ENCODE measurements at places on chromosomes 7 and 10.

- DNase-seq, result no peak
Measured at GRCh38 chr7:116075351-116076145, 45.0 kb upstream of the TFEC start.

- peak; percentile 74 for DNase-seq
Measured at GRCh38 chr7:30740417-30741181, 11.3 kb upstream of the INMT start.

GRCh38 chr10:35000936-35001335 lies 89.2 kb downstream of the CUL2 start:
- DNase-seq, result no peak

DNA sequence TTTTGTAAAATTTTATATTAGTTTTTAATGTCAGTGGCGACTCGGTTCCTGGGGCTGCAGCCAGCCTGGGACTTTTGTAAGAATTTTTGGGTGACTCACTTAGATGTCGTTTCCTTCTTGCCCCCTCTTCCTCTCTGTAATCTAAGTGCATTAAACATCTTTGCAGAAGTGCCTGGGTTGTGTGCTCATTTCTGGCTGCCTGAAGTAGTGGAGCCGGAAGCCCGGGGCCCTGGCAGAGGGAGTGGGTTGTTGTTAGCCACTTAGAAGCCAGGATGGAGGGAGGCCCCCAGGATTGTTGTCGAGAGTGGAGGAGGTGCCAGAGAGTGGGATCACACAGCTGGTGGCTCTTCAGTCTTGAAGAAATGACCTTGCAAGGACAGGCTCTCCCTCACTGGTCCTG lies 11.0 kb upstream of the TRIM8 start:
- peak; percentile 56 for DNase-seq

DNA sequence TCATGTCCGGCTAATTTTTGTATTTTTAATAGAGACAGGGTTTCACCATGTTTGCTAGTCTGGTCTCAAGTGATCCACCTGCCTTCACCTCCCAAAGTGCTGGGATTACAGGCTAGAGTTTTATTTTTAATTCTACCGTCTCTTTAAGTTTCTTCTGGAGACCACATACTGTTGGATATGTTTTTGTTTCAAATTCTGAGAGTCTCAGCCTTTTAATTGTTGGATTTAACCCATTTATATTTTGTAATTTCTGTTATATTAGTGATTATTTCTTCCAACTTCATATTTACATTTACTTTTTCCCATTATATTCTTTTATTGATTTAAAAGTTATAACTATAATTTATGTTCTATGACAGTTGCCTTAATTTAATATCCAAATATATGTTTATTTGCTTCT lies 139.4 kb downstream of the BMS1 start:
- DNase-seq, result no peak

DNA sequence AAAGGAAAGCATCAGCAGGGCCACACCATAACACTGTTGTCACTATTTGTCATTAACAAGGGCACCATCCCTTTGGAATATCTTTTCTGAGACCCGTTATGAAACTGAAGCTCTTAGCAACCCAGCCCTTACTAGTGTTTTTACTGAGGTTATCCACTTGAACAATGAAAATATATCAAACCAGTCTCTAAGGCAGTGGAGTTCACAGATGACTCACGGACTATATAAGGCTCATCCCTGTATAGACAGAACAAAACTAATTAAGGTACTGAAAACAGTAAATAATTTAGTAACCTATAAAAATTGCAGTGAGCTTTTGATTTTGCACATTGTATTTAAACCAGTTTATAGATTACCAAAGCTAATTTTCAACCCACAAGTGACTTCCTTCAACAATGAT lies 196.0 kb downstream of the ELAPOR2 start:
- DNase-seq, result no peak

DNA sequence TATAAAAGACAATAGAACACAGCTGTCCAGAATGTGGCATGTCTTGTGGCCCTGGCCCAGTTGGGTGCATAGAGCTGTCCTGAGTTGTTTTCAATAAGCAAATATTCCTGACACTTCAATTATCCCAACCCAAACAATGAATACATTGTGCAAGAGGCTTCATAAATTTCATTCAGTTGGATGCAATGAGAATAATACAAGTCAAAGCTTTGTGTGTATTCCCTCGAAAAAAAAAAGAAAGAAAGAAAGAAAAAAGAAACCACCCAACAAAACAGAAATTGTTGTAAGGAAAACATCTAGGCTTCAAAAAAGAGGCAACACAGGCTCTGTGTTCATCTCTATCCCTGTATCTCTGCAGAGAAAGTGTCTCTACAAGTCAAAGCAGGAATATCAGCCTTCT lies 138.7 kb upstream of the ADO start:
- no peak for DNase-seq

DNA sequence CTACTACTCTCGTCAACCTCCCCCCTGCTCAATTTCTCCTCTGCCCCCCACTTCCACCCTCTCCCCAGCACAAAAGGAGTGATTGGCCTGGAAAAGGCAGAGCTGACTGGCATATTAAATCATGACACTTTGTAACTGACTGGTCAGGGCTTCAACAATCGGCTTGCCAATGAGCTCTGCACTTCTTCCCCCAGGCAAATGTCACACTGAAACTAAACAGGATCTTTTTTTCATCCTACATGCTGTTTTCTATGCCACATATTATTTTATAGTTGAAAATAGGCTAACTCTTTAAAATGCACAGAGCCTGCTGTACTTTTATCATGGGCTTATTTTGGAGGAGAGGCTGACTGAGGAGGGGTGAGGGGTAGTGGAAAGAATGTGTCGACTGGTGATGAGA lies 295.2 kb downstream of the TCF7L2 start:
- DNase-seq, result no peak

- DNase-seq, result no peak
Measured at GRCh38 chr10:80520661-80521470, 16.8 kb upstream of the SH2D4B start.

DNA sequence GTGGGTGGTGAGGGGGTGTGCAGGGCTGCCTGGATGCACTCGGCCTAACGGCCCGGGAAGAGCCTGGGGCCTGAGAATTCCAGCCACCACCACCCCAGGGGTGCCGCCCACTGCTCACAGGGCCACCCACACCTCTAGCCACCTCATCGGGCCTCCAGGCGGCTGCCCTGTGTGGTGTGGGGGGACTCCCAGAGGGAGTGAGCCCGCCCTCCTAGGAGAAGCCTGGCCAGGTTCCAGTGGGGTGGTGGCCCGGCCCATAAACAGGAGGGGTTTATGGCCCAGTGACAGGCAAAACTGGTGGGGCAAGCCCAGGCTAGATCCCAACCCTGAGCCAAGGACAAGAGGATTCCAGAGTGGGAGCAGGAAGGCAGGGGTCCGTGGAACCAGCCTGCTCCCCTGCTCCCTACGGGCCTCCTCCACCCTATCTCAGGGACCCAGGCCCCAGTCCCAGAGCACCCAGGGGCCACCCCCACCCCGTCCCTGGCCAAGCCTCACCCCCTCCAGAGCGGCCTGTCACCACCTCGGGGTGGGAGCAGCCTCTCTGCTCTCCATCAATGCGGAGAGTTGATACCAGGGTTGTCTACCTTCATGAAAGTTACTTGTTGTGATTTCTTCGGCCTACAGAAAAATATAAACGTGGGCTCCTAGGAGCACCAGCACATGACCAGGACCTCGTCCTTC lies 20.2 kb upstream of the PDGFA start:
- DNase-seq, result no peak

DNA sequence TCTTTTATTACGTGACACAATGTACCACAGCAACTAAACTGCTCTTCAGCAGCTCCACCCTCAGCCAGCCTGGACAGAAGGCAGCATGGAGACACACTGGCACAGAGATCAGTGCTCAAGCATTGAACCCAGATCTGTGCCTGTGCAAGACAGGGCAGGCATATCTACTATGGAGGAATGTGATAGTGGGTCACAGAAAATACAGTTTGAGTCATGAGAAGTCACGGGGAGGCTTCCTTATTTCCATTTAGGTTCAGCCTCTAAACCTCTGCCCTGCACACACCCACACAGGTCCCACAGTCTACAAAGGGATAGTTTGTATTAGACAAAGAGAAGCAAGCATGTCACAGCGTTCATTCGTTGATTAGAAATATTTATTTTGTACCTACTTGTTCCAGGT lies 187.4 kb upstream of the AGR3 start:
- DNase-seq, result no peak

GRCh38 chr10:46175296-46175695 lies 111.5 kb upstream of the ANTXRL start:
- no peak for DNase-seq

- DNase-seq, result no peak
Measured at GRCh38 chr7:151382079-151382885, 27.6 kb downstream of the WDR86 start.

- DNase-seq, result no peak
Measured at GRCh38 chr10:47239211-47239610, 60.8 kb upstream of the GDF10 start.

DNA sequence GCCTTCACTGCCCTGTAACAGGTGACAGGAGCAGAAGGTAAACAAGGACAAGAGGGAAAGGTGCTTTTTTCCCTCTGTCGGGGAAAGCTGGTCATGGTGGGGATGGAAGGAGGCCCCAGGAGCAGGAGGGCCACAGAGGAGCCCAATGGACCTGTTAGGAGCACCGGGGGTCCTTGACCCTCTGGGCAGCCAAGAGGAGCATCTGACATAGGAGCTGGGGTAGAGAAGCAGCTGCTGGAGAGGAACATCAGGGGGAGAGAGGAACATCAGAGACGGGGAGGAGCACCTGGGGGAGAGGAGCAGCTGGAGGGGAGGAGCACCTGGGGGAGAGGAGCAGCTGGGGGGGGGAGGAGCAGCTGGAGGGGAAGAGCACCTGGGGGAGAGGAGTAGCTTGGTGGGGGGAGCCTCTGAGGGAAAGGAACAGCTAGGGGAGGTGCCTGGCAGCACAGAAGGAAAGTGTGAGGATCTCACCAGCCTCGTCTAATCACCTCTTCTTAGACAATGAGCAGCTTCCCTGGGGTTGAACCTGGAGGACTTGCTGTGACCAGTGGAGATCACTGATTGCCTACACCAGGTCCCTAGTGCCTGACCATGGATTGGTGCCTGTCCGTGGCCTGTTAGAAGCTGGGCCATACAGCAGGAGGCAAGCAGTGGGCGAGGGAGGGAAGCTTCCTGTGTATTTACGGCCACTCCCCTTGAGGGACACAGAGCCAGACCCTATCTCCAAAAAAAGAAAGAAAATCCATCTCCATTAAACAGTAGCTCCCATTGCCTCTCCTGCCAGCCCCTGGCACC lies 37.6 kb downstream of the JAKMIP3 start:
- no peak for DNase-seq

DNA sequence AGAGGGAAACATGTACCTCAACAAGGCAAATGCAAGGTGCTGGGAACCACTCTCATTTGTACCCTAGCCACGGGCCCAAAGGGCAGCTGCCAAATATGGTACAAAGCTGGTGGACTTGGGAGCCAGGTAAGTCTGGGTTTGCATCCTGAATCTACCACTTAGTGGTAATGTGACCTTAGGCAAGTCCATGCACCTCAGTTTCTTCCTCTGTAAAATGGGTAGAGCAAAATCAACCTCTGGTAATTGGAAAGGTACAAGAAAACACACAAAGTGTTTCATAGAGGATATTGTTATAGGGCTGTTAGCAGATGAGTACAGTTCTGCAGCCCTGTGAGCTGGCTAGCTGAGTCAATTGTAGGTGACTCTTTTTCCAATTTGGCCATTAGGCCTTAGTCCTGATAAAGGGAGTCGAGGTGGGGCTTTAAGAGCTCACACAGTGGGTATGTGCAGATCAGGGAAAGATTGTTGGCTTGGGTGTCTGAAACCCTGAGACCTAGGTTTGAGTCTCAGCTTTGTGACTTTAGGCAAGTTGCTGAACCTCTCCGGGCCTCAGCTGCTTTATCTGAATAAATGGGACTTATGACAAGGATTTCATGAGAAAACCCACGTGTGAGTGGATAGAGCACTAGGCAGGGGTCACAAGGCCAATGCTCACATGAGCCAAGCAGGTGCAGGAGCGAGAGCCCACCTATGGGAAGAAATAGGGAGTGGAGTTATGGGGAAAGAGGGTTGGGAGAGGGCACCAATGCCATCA lies 121.3 kb upstream of the GDF10 start:
- no peak for DNase-seq

DNA sequence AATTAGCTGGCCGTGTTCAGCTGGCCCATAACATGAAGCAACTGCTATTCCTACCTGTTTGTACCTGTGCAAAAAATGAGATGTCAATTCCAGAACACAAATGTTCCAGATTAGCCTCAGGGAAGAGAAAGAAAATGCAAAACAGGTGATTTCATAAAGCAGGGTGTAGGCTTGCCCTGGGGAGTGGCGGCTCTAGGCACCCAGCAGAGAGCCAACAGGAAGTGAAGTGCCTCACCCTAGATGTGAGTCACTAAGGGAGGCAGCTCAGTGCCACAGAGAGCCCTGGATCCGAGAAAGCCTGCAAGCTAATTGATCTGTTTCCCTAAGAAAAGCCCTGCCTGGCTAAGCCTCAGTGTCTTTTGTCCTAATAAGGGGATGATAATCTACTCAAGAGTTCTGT lies 240.0 kb downstream of the ARHGAP21 start:
- DNase-seq, result no peak

DNA sequence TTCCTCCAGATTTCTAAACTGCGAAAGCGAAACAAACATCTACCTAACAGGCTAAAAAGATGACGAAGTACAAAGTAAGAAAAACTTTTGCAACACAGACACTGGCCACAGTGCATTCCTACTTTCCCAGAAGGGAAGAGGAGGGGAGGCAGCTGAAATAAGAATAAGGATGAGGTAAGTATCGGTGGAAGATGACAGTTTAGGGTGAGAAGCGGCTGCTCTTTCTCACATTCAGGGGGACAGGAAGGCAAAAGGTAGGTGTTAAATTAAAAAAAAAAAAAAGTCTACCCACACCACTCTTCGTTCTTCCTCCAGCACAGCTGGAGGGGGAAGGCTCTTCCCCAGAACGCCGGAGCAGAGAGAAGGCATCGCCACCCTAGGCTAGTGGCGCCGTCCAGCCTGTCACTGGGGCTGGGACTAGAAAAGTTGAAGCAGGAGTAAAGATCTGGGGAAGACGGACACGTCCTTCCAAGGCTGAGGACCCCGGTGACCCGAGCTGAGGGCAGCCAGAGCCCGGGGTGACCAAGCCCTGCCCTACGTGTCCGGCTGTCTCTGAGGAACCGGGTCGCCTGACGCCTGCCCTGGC lies 846 bp downstream of the DNAJC1 start:
- DNase-seq, result peak; percentile 17

DNA sequence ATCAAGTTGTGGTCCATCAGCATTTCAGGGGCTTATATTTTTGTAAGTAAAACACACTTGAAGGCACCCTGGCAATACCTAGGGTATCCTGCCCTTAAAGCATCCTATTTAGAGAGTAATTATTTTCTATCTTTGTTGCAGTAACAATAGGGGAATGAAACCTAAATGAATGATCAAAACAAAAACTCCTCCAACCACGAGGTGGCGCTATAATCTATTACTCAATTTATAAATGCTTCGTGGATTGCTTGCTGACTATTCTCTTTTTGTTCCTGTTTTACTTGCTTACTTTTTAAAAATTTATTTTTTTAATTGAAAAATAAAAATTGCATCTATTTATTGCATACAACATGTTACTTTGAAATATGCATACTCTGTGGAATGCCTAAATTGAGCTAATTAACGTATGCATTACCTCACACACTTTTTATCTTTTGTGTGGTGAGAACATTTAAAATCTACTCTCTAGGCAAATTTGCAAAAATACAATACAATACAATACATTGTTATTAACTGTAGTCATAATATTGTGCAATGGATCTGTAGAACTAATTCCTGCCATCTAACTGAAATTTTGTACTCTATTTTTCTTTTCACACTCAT lies 147.7 kb upstream of the BMPER start:
- no peak for DNase-seq

All from stimulated activated CD4-positive, alpha-beta T cell treated with anti-CD3 and anti-CD28 coated beads, Interleukin-1b, Interleukin-23, amount 100 ng/mL, for 48 hours (primary cell).